ENCODE measurements at places on chromosomes 6 and 20.

DNA sequence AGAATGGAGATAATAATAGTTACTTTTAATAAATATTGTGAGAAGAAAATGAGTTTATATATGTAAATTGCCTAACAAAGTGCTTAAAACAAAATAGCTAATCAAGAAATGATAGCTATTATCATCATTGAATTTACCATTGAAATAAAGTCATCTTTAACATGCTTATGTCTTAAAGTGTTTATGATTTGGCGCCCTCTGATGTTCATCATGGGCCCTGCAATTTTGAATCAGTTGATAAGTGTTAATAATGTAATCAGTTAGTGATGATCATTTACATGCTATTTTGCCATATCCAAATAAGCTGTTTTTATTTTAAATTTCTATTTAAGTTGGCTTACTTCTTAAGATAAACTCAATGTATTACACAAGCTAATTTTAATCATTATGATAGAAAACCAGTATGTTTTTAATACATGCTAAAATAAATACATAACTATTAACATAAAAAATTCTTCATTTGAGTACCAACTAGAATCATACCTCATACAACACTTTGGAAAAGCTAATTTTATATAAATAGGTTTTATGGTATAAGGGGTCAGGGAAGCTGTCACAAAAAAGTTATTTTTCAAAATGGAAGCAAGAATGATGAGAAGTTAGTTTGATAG, 39.2 kb upstream of the TPD52L1 start:
- peak; percentile 19 for DNase-seq

- peak; percentile 29 for DNase-seq
Observed at GRCh38 chr6:105994118-105994590, 92.0 kb upstream of the PRDM1 start.

- DNase-seq, result no peak
Observed at GRCh38 chr6:36358226-36358915, 21.7 kb upstream of the BNIP5 start.

DNA sequence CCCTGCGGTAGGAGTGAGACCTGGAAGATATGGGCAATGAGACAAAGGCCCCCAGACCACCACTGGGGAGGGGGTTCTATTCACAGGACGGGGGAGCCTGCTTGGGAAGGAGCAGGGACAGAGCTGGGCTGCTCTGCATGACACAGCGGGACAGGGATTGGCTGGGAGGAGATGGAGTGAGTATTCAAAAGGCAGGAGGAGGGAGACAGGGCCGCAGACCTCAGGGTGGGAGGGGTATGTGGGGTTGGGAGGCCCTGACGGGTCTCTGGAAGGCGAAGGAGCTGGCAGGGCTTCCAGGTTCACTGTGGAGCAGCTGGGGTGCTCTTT, 60.8 kb upstream of the RPS6KA2 start:
- no peak for DNase-seq

DNA sequence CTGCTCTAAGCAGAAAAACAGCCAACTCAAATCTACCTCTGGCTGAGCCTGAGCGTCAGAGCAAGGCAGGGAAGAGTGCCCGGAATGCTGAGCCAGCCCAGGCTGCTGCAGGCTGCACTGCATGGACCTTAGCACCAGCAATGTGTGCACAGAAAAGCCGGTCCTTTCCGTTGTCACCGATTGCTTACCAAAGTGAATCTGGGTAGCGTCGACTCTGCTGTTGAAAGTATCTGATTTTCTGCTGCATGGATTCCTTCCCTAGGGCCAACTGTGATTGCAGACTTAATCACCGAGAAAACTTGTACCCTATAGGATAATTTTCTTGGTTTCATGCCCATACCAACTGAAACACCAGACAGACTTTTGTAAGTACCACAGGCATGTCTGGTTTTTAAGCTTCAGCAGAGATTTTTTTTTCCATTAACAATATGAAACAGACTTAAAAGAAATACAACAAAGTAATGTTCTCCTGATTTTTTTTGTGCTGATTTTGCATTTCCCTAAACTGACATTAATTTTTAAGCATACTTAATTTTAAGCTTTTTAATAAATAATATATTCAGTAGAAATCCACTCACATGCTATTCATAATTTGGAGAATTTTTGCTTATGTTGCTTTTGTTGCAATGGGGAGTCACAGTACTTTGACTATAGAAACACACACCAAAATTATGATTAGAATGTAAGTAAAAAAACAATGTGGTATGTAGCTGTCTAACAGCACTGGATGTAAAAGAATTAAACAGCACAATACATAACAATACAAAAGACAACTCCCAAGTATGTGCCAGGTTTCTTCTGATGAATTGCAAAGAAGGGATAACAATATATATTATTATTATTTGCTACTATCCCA, 218.0 kb downstream of the THBS2 start:
- no peak for DNase-seq

- no peak for DNase-seq
Observed at GRCh38 chr20:50788045-50788991, 6.5 kb upstream of the BCAS4 start.
